ENCODE measurements at places on chromosomes 1 and 21.
A peak's percentile ranks its signal among the peaks of the same experiment; 100 is the strongest.

DNA sequence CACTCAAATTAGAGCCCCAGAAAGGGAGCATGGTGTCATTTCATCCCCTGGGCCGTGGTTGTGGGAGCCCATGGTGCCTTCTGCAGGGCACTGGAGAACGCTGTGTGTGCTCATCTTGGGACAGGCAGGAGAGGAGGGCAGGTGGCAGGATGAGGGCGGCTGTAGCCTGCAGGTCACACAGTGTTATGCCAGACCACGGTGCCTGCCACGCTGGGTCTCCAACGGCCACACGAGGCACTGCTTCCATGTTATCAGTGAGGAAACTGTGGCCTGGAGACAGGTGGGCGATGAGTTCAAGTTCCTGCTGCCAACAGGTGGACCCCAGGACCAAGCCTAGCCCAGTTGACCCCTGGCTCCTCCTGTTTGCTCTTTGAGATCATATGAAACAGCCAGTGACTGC, 21.0 kb downstream of the ABCG1 start:
- DNase-seq = no peak

- DNase-seq = no peak
Measured at GRCh38 chr1:67733681-67734322, 48.8 kb downstream of the GADD45A start.

DNA sequence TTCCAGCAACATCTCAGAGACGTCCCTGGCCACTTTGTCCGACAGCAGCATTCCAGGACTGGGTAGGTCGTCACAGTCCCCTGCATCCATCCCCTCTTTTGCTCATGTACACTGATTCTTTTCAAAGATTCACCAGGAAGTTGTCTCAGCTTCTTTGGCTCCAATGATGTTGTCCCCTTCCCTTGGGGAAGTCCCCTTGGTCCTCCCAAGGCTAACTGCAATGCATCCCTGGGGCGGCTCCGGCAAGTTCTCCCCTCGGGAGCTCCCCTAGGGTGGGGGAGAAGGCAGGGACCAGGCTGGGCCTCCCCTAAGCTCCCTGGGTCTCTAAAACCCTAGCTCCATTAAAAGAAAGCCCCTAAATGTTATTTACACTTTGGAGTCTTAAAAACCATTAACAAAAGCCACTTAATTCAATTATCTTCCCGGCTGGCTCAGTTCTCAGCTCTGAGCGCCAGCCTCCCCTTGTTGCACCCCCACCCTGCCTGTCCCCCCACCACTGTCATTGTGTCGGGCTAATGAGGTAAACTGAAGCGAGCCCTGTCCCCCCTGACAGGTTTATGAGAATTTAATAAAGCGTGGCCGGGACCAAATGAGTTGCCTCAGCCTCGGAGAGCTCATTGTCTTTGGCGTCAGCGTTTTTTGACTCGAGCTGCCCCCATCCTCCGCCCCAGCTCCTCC, 25.3 kb downstream of the KNCN start:
- no peak for DNase-seq

DNA sequence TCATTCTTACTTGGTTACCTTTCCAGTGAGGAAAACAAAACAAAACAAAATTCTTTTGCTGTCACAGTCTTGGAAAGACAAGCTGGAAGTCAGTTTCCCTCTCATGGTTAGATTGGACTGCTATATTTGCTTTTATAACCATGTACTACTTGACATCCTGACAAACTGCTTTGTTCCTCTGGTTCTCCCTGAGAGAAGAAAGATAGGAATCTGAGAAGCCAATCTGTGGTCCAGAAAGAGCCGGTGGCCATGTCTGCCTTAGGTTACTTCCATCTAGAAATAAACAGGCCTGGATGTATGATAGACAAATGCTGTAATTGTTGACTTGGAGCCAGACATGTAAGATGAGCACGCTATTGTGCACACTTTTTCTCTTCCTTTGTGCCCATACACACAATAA, 330.0 kb downstream of the BRINP3 start:
- no peak for DNase-seq

DNA sequence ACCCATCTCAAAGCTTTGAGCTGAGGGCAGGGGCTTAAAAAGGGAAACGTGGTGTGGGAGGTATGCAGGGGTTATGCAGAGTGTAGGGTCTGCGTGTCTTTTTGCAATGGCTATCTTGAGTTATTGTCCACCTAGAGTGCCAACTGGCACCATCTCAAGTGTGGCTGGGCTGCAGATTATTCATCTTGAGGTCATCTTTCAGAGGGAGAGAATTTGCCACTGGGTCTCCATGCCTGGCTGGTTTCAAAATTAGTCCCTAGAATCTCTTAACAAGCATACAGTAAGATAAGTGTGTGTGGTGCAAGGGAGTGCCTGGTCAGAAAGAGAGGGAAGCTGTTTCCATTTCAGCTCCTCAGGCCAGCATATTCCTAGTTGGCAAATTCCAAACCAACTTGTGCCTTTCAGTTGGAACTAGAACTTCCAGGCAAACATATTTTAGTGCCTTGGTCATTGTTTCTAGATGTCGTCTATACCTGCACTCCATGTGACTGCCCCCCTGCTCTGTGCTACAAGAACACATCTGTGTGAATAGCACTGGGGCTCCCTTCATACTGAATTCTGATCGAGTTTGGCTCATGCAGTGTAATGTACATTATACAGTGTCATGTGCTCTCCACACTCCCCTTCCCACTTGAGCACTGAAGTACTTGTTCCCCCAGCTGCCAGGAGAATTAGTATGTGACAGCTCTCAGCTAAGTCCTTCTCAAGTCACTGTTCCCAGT, 5.0 kb upstream of the OR2T8 start:
- DNase-seq = no peak

- DNase-seq = no peak
Measured at GRCh38 chr1:156879876-156880275, 13.6 kb upstream of the PEAR1 start.

DNA sequence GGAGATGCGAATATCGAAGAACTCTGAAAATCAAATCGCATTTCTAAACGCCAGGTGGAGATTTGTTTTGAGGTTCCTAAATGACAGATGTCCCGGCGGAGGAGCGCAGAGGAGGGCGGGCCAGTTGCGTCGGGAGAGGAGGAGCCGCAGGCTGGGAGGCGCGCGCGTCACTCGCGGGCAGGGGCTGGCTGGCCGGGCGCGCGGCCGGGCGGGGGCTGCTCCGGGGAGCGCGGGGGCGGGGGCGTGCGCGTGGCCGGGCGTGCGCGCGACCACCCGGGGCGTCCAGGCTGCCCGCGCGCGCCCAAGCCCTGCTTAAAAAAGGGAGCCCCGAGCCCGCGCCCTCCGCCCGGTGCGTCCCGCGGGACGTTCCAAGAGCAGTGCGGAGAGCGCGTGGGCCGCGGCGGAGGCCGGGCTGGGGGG, 47.3 kb downstream of the H3-3A start:
- DNase-seq = peak; percentile 78

GRCh38 chr1:80047791-80048190, 1041.3 kb upstream of the ADGRL4 start:
- no peak for DNase-seq

DNA sequence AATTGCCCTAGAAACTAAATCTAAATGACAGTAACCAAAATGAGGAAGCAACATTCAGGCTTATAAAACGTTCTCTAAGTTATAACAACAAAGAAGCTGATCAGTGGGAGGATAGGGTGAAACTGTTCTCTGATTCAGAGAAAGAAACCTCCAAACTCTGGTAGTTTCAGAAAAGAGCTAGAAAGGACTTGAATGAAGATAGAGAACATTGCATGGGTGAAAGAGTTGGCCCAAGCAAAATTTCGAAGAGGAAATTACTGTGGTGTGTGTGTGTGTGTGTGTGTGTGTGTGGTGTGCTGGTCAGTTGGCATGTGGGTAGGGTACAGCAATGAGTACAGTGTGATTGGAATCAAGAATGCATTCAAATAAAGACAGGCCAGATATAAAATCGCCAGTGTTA, 16.5 kb upstream of the SPAG17 start:
- no peak for DNase-seq

GRCh38 chr21:42850866-42851391, 28.4 kb downstream of the WDR4 start:
- peak; percentile 29 for DNase-seq

- DNase-seq = no peak
Measured at GRCh38 chr21:16851054-16851453, 661.8 kb upstream of the CXADR start.

DNA sequence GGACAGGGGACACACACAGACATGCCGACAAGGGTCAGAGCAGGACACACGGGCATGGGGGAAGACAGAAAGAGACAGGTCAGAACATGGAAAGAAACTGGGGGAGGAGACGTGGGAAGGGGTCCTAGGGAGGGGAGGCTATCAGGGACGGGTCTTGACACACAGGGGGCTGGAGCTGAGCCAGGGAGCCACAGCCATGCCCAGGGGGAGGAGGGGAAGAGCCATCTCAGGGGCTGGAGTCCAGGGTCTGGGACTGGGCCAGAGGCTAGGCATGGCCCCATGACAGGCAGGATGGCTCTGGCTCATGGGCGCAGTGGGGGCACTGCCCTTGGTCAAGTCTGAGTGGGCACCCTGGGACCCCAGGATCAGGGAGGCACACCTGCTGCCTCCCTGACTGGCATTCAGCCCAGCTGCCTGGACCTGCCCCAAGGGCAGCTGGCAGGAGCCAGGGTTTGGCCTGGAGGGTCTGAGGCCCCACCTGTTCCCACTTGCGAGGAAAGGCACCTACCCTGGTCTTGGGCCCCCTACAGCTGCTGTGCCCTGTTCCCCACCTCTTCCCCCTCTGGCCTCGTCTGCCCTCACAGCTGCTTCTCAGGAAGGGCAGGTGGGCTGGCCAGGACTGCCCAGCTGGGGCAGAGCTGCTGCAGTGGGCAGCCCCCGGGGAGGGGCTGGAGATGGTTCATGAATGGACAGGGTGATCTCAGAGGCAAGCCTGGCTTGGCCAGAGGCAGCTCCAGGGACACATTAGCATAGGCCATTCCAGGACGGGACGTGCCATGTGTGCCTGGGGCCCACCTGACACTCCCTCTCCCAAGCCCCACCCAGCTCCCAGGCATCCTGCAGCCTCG, 42.9 kb downstream of the HSPG2 start:
- peak; percentile 9 for DNase-seq

DNA sequence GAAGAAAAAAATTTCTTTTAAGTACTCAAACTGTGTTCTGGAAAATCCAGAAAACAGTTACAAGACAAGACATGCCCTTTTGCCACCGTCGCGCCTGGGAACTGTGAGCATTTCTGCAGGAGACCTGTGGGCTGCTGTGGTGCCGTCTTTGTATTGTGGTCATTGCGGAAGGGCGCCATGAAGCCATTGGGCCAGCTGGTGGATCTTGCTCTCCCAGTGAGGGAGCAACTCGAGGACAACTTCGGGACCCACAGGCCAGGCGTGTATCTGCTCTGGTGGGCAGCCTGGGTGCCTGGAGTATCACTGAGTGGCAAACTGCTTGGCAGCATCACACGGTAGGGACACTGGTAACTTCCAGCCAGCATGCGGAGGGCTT, 3.8 kb upstream of the THEMIS2 start:
- DNase-seq = no peak

- DNase-seq = no peak
Measured at GRCh38 chr1:200899954-200900867, 5.5 kb downstream of the INAVA start.

DNA sequence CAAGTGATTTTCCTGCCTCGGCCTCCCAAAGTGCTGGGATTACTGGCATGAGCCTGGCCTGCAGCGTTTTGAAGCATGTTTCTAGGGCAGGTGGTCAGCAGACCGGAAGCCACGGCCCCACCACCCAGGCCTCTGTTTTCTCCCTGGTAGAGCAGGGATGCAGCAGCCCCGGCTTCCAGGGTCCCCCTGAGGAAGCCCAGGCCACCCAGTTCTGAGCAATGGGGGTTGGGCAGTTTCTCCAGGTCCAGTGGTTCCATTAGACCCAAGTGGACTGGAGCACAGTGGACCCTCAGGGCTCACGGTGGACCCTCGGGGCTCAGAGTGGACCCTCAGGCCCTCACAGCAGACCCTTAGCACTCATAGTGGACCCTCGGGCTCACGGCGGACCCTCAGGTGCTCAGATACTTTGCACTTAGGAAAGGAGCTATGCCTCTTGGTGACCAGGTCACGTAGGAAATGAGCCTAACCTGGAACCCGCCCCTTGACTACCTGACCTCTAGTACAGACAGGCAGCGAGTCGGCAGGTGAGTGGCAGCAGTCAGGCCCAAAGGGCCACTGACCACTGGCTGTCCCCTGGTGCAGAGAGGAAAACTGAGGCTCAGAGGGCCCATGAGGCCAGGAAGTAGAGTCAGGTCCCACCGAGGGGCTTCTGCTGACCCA, 4.6 kb upstream of the FNDC10 start:
- no peak for DNase-seq

DNA sequence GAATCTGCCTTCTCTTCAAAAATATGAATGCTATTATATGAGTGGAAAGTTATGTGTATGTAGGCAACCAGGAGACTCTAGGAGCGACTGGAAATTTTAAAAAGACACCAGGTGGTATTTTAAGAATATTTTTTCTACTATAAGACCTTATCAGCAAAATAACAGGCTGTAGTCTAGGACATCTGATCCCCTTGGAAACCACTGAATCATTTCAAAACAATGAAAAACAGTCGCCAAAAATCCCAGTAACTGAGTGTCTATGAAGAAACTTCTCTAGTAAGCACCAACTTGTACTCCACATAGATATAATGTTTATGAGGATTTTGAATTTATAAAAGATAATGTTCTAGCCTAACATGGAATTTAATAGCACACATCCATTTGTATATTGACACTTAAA, 358.5 kb downstream of the GPATCH2 start:
- no peak for DNase-seq

DNA sequence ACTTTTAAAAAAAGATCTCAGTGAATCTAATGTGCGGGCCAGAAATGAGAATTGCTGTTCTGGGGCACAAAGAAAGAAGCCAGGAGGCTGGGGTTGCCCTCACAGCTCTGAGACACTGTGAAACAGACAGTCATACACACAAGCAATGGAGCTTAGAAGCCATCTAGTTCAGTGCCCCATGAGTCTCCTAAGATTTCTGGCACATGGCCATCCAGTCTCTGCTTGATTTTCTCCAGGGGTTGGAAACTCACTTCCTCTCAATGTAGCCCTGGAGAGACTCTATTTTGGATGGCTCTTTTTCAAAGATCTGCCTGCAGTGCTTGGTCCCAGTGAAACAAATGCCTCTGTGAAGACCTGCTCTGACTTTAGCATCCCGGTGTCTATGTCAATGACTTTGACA, 38.6 kb downstream of the KCNN3 start:
- no peak for DNase-seq

- no peak for DNase-seq
Measured at GRCh38 chr1:81358151-81358550, 442.6 kb upstream of the ADGRL2 start.
